Posterior cingulate gyrus (tissue), 11 donors: ENCODE measurements at places on chromosomes 1 and 21.
A peak's percentile ranks its signal among the peaks of the same experiment; 100 is the strongest.

DNA sequence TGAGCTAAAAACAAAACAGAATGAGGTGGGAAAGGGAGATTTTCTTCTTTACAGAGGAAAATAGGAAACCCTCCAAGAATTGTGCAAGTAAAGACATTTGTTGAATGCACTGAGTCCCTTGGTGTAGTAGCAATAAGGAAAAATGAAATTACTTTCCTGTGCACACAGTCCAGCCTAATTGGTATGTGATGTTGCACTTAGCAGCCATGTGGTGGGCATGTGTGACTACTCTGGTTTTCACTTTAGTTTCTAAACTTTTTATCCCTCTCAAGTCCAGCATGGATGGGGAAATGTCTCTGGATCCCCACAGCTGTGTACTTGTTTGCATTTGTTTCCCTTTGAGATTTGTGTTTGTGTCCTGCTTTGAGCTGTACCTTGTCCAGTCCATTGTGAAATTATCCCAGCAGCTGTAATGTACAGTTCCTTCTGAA is 7.1 kb upstream of the AGO3 start:
- DNase-seq, result no peak

- DNase-seq, result no peak
These were observed 16.0 kb downstream of the FNBP1L start for GRCh38 chr1:93463960-93464359.

- DNase-seq, result no peak
These were observed 6.6 kb downstream of the KRTAP10-8 start for GRCh38 chr21:44618504-44618903.

DNA sequence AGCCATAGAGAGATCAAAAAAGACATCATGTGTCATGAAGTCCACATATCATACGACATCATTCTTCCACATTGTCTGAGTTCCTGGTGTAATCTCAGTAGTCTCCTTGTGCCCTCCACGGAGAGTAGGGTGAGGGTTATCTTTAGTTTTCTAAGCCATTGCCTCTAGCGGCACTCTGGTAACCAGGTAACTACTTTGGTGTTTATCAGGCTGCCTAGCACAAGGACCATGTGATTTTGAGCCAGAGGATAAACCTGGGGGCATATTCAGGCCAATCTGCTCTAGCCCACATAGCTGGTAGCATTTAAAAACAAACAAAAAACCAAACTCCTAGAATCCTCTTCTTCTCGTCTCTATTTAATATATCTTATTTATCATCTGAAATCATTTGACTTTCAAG is 147.4 kb downstream of the GDAP2 start:
- DNase-seq, result no peak

GRCh38 chr1:94284476-94284875 is 47.1 kb upstream of the ARHGAP29 start:
- DNase-seq, result no peak

GRCh38 chr1:225554216-225554812 is 98.6 kb downstream of the ENAH start:
- no peak for DNase-seq

- DNase-seq, result no peak
These were observed 39.0 kb downstream of the LPAR3 start for GRCh38 chr1:84853741-84854721.

- no peak for DNase-seq
These were observed 341.3 kb downstream of the PDE4B start for GRCh38 chr1:66134004-66134403.

- no peak for DNase-seq
These were observed 22.5 kb downstream of the MYOG start for GRCh38 chr1:203063287-203063686.

DNA sequence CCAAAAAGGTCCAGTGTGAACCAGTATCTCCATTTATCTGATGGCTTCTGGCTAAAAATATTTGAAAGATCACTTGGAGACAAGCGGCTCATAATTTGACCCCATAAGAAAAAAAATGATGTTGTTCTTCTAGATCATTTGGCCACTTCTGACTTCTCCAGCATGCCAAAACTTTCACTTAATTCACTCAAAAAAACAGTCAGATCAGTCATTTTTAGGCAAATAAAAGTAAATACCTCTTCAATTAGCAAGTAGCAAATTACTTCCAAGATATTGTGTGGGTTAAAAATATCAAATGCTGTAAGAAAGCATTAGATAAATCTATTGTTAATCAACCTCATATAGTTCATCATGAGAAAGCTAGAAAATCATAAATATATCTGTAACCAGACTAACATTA is 106.0 kb downstream of the ZC3H11B start:
- DNase-seq, result no peak

DNA sequence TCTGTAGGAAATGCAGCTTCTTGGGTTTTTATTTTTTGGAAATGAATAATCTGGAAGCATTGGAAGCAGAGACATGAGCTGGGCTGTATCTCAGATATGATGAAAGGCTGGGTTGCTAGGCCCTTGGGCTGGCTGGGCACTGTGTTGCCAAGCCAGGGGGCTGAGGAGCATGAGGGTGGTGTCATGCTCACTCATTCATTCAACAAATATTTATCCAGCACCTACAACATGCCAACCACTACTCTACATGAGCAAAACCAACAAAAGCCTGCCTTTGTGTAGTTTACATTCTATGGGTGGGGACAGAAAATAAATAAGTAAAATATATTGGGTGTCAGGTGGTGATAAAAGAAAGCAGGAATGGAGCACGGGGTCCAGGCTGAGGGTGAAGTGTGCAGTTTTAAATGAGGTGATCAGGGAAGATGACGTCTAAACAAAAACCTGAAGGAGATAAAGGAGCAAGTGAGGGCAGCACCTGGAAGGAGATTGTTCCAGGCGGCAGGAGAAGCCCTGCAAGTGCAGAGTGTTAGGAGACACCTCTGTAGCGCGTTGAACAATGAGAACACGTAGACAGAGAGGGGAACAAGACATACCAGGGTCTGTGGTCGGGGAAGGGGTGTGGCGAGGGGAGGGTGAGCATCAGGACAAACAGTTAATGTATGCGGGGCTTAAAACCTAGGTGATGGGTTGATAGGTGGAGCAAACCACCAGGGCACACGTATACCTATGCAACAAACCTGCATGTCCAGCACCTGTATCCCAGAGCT is 10.9 kb downstream of the TAGLN2 start:
- no peak for DNase-seq

DNA sequence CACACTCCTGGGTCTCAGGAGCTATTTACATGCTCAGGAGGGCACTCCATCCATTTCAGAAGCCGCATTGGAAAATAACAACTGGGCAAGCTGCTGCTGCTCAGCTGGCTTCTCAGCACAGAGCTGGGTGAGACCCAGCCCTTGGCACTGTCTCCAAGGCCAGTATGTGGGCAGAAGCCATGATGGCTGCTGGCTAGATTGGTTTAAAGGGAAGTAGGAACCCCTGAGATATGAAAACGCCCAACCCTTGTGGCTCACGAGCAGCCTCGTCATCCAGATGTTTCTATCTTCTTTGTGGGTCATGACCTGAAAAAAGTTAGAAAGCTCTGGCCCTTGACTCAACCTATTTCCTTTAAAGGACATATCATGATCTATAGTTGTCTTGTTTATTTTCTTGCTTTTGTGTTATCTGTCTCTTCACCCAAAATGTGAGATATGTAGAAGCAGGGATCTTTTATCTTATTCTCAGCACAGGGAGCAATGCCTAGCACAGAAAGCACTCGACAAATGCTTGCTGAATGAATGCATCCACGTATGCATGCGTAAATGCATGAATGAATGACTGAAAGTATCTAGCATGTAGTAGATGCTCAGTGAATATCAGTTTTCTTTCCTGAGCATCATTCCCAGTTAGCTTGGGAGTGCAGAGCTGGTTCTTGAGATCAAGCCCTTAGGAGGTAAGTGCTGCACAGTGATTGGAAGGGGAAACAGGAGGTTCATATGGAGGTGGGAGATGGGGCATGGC is 11.6 kb downstream of the MYBPH start:
- no peak for DNase-seq

GRCh38 chr1:72432645-72433267 is 150.4 kb upstream of the NEGR1 start:
- no peak for DNase-seq

DNA sequence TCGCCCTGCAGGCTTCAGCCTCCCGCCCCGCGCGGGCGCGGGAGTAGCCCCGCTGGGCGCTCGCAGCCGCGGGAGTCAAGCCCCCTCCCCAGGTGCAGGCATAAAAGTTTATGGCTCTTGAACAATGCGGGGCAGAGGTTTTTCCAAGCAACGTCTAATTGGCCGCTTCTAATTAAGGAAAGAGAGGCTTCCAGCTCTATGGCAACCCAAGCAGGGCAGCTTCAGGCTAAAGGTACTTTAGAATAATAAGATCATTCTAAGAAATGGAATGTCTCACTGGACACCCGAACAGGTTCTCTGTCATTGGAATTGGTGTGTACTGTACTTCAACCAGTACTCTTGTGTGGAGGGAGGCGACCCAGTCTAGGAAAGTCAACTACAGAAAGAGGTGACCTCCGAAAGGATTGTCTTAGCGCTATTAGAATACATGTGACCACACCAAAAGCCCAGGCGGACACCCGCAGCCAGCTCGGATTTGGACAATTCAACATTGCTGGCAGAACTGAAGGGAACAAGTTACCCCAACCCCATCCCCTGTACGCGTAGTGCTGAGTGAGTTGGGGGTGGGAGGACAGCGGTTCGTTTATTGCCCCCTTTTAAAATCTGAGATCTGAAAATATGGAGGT is 12.5 kb downstream of the NR5A2 start:
- no peak for DNase-seq

DNA sequence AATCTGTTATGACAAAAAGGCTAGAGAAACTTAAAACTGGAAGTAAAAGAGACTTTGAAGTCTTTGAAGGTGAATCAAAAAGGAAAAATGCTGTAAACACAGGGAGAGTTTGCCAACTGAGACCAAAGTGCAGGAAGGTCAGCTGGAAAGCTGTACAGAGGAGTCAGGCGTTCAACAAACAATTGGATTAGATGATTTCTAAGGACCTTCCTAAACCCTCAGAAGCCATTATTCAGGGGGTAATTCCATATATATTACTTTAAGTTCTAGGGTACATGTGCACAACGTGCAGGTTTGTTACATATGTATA is 156.8 kb downstream of the ZBTB18 start:
- DNase-seq, result no peak

GRCh38 chr1:35863881-35864625 is 19.0 kb upstream of the AGO1 start:
- DNase-seq, result no peak

GRCh38 chr1:194929357-194929756 is 1678.9 kb downstream of the KCNT2 start:
- no peak for DNase-seq

GRCh38 chr21:35508139-35508888 is 459.2 kb upstream of the RUNX1 start:
- no peak for DNase-seq

DNA sequence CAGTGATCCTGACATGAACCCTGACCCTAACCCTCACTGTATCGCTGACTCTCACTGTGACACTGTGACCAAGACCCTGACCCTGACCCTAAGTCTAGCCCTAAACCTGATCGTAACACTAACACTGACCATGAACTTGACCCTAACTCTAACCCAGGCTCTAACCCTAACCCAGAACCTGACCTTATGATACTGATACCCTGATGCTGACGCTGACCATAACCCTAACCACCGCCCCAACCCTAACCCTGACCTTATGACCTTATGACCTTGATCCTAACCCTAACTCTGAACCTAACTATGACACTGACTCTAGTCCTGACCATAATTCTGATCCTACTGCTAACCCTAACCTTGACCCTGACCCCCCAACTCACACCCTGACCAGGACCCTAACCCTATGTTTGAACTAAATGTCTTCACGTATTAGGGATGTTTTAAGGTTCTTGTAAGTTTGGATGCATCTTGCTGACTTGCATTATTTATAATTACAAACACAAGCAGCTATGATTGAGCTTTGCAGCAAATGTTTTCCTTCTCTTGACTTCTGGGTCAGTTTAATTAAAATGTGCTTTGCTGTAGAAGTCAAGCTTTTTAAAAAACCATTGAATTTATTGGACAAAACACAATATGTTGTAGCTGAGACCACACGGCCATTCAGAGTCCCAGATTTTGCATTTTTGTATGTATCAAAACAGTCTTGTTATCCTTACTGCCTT is 23.9 kb upstream of the PRSS38 start:
- DNase-seq, result no peak

- DNase-seq, result peak; percentile 51
These were observed at the start of gene AGO4 for GRCh38 chr1:35807614-35808449. Gene AGO4, plus strand, starts transcription at chr1:35808016. Its CDS starts 401 bp downstream, at chr1:35808417.

DNA sequence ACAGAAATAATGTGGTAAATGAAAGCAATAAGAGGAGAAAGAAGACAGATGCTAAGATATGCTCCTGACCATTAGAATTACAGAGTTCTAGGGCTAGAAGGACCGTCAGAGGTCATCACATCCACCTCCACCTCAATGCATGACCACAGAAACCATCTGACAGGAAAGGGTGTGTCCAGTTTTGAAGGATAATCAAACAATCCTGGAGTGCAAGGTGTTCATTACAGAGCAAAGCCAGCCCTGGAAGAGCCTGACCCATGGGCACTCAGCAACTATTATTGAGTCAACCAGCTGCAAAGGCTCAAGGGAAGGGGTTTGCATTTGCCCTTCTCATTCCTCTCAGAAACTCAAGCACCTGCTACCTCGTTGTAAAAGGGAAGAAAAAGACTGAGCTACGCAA is 46.4 kb downstream of the TOR1AIP2 start:
- DNase-seq, result no peak

- no peak for DNase-seq
These were observed 249.3 kb downstream of the ZNF648 start for GRCh38 chr1:181812208-181812607.

DNA sequence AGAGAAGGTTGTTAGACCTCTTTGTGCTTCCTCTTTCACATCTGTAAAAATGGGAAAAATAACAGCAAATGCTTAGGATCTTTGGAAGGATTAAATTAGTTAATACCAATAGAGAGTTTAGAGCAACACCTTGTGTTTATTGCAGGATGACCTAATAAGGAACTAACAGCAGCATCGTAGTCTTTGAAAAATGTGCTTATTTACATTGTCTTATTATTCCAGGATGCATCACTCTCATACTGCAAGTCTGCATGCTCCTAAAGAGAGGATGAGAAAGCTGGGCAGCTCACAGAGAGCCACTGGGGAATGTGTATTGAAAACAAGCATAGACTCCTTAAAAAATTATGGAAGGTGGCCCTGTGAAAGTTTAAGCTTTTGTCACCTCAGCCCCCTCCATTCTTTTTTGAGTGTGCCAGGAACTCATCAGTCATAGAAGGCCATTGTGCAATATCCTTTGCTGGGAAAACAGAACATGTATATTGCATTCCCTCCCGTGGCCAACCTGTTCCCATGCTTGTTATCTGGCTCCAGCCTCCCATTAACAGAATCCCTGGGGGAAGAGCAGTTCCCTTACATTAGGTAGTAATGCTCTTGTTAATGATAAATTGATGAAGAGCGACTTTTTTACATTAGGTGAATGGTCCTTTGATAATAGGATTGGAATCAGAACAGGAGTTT is 180.7 kb downstream of the ZNF326 start:
- DNase-seq, result no peak

- DNase-seq, result no peak
These were observed 21.3 kb upstream of the PKP1 start for GRCh38 chr1:201261771-201262547.

- no peak for DNase-seq
These were observed 105.2 kb downstream of the NFIA start for GRCh38 chr1:61187352-61188086.

- DNase-seq, result no peak
These were observed 76.8 kb downstream of the CD34 start for GRCh38 chr1:207833956-207834660.
